ENCODE measurements at places on chromosomes 3 and 15.

DNA sequence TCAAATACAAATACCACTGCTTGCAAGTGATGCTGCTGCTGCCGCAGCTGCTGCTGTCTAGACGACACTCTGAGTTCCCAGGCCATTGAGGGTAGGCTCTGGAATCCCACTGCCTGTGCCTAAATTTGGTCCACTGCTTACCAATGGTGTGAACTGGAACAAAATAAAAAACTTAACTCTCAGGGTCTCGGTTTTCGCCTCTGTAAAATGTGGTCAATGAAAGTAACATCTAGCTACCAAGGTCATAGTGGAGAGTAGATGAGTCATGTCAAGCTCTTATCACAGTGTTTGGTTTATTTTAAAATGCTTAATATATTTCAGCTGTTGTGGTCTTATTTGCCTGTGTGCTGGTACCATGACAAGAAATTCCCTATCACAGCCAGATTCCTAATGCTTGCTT, 299.3 kb downstream of the CLSTN2 start:
- DNase-seq, result no peak

- peak; percentile 32 for DNase-seq
Observed at GRCh38 chr15:74132681-74133651, 2.6 kb downstream of the ISLR2 start.

GRCh38 chr3:126469479-126469878, 6.2 kb downstream of the ZXDC start:
- DNase-seq, result no peak

DNA sequence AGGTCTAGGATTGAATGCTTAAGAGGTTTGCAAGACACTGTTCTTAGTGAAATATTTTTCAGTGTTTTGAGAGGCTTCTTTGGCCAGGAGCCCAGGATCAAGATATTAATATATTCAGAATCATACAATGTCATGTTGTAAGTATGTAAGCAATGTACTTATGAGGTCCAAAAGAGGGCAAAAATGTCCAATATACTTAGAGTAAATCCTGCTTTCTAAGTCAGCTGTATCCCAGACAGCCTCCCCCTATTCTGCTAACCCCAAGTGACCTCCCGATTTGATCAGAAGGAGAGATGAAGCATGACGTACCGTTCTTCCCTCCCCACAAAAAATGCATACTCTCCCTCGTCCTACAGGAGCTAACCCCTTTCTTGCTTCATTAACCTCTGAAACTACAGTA, 70.9 kb downstream of the CHAC1 start:
- DNase-seq, result no peak

GRCh38 chr3:135731546-135731945, 234.0 kb upstream of the PPP2R3A start:
- DNase-seq, result no peak

DNA sequence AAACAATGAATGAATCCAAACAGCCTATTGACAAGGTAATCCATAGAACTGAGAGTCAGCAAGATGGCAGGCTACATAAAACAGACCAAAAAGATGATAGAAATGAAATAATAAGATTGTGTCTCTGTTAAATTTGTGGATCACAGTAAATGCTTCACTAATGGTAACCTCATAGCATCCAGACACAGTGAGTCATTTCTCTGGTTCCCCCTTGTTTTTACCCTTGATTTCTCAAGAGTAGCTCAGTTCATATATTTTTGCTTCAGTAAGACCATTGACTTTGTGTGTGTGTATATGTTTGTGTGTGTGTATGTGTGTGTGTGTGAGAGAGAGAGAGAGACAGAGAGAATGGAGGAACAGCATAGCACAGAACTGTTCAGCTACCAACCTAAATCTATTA, 546.9 kb downstream of the RBMS3 start:
- no peak for DNase-seq

GRCh38 chr3:44862226-44862637, 520 bp downstream of the TMEM42 start:
- peak; percentile 27 for DNase-seq

- no peak for DNase-seq
Observed at GRCh38 chr15:56192659-56193442, 50.8 kb downstream of the RFX7 start.

DNA sequence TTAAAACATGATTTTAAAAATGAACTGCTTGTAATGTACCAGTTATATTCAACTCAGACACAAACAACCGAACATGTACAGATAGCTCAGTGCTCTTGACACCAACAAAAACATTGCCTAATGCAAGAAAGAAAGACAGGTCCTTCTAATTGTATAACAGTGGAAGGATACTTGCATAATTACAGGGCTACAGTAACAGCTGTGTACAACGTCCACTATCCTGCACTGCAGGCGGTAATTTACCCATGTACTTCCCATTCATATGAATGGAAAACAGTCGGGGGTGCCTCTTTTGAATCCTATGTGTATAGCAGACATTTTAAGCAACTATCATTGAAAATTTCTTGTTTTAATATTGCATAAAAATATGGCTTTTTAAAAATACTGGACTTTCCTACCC, 41.1 kb upstream of the PLSCR5 start:
- DNase-seq, result no peak
